ENCODE measurements at places on chromosomes 3 and 15.

GRCh38 chr3:73107215-73107614 is 45.8 kb downstream of the EBLN2 start:
- no peak for DNase-seq

DNA sequence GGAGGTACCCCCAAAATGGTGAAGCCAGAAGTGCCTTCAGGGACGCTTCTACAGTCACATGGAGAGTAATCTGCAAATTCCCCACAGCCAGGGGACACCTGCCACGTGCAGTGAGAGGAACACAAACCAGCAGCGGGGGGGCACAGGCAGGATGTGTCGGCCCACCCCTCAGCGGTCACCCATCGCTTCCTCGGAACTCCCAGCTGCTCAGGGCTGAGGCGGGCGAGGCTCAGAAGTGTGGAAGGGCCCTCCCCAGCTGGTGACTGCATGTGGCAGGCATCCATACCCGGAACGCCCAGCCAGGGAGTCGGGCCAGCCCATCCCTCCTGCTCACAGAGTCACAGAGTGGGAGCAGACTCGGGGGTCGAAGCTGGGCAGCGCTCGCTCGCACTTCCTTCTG is 63.7 kb downstream of the SLC12A8 start:
- DNase-seq: no peak

- DNase-seq: no peak
Measured at GRCh38 chr3:179970746-179971145, 66.0 kb downstream of the PEX5L start.

- no peak for DNase-seq
Measured at GRCh38 chr15:50523851-50524251, 22.6 kb downstream of the USP50 start.

DNA sequence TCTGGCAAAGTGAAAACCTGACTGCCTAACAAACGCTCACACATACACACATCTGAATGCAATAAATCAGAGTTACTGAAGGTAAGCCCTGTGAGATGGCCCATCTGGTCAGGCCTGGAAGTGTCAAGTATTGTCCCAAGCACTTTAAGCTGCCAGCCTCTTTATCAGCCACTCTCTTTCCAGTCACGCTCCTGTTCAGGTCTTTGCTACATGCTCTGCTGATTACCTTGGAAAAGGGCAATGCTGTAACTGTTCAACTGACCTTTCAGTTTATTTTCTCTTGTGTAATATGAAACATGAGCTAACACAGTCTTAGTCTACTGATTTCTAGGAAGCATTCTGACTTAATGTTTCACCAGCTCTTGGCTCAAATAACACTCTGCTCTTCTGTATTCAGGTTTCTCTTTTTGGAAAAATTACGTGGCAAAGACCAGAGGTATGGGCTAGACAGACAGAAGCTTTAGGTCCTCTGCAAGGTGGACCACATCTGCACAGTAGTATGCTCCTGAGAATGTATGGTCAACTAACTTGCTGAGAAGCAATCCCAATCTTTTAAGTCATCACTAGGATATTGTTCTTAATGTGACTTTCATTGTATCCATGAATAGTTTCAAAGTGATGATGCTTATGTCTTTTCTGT is 44.5 kb downstream of the GBE1 start:
- no peak for DNase-seq

DNA sequence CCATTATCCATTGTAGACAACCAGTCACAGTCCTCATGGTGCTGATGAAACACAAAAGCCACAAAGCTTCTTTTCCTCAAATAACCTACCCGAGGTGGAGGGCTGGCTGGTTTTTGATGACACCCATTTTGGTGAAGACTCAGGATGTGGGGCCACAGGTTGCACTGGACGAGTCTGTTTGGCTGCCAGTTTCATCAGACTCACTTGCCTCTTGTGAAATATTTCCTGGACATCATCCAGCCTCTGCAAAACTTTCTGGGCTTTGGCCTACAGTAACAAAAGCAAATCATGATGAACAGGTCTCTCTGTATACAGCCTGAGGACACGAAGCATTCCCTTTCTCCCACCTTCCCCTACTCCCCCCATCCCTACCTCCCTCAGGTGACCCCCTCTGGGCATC is 42.2 kb downstream of the B3GNT5 start:
- DNase-seq: no peak

- DNase-seq: no peak
Measured at GRCh38 chr3:185560676-185561075, 8.3 kb upstream of the LIPH start.

GRCh38 chr15:59306520-59307164 is 66.0 kb downstream of the MYO1E start:
- DNase-seq: no peak

DNA sequence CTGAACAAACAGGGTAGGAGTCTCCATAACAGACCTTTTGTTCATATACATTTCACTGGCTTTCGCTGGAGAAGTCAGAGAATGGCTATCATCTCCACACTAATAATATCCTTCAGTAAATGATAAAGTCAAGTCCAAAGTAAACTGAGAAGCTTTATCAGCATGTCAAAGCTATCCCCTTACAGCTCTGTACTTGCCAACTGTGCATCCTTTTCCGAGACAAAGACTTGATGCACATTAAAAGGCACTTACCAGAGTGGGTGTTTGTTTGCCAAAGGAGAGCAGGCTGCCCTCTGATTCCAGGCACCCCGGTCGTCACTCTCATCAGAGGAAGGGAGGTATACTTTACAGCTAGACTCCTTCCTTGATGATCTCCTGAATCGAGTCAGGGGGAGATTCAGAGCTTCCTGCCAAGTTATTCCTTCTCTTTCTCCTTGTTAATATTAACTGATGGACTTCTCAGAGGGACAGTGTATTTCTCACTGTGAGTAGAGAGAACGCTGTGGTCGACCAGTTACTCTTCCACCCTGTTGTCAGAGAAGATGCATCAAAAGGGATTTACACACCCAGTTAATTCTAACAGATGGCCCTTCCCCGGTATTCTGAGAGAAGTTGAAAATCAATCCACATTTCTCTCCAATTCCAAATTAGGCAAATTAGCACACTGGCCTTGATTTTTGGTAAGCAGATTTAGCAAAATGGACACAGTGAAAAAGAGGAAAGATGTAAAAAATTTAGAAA is 504.7 kb upstream of the NR2F2 start:
- no peak for DNase-seq

DNA sequence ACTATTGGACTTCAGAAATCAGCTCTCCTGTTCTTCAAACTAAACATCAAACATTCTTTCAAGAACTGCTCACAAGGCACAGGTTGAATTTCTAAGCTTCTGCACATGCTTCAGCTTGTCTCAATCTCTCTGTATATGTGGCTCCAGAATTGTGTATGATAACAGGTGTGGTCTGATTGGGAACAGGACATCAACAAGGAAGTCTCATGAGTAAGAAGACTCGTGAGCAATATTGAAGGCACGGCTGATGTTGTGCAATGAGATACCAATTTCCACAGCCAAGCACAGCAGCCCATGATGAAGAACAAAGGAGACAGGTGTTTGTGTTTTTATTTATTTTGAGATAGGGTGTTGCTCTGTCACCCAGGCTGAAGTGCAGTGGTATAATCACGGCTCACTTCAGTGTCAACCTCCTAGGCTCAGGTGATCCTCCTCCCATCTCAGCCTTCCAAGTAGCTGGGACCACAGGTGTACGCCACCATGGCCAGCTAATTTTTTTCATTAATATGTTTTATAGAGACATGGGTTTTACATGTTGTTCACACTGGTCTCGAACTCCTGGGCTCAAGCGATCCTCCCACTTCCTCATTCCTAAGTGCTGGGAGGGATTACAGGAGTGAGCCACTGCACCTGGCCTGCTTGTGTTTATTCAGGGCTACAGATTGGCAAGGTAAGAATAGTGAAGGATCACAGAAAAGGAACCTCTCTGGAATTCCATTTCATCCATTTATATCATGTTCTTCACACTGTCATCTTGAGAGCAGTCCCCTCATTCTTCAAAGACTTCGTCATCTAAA is 32.2 kb upstream of the ABHD17C start:
- DNase-seq: no peak

GRCh38 chr15:60000824-60001609 is 3.1 kb upstream of the FOXB1 start:
- DNase-seq: no peak
